Fibroblast of mammary gland (primary cell): ENCODE measurements at places on chromosomes 5 and 9.
A peak's percentile ranks its signal among the peaks of the same experiment; 100 is the strongest.

DNA sequence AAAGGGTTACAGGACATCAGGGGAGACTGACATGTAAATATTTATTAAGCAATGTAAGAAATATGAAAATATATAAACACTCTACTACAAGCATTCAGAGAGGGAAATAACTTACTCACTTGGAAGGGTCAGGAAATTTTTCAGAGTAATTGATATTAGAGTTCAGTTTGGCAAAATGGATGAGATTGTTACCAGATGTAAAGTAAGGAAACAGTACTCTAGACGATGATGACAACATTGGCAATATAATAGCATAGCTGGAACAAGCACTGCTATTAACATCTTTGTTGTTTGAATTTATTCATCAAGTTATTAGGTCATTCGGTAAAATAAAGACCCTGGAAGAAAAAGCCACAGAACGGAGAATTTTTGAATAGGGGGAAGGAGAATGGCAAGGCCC lies 49.1 kb downstream of the GNA14 start:
- peak; percentile 17 for DNase-seq

DNA sequence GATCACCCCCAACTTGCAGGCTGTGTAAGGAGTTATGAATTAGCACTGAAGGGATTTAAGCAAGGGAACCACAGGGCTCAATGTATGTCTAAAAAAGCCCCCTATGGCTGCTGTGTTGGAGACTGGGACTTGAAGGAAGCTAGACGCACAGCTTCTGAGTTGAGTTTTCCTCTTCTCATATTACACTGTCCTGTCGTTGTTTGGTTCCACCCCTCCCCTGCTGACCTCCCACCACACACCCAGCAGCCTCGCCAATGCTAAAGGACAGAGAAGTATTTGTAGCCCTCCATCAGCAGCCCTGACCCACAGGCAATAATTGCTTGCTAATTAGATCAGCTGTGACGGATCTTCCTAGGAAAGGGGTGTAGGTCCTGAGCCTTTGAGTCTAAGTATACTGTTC lies 15.1 kb upstream of the CARTPT start:
- DNase-seq: no peak

GRCh38 chr5:115939059-115939458 lies 23.2 kb upstream of the LVRN start:
- DNase-seq: no peak

- DNase-seq: no peak
These were observed 20.5 kb downstream of the PPARGC1B start for GRCh38 chr5:149750596-149750995.
